ENCODE measurements at places on chromosomes 1 and 21.

DNA sequence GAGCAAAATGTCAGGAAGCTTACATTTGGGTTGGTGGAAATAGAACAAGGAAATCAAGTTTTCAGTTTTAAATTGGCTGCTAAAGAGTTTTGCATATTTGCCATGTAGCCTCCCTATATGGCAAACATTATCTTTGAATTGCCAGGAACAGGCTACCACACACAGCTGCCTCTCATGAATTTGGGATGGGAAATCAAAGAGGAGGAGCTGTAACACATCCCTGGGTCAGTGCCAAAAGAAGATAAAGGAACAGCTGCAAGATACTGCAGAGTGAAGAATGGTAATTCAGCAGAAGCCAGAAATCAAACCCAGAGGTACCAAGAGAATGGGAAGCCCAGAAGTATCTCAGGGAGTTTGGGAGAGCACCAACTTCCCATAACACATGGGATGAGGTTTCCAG, 18.6 kb upstream of the RASAL2 start:
- DNase-seq, result no peak

GRCh38 chr1:11524465-11525150, 45.7 kb downstream of the DISP3 start:
- DNase-seq, result no peak

DNA sequence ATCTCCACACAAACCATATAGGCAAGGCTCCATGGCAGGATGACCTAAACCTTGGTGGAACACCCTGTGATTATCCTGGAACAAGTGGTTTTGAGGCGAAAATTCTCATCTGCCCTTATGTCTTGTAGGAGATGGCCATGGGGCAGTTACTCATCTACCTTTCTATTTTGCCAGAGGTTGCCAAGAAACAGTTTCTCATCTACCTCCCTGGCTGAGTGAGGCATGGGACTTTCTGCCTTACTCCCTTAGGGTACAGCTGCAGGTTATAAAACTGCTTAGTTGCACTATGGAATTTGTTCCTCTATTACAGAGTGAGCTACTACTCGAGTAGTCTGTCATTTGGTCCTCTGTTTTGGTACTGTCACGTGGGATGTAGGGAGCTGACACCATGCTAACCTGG, 31.3 kb upstream of the GUCA2A start:
- DNase-seq, result no peak

DNA sequence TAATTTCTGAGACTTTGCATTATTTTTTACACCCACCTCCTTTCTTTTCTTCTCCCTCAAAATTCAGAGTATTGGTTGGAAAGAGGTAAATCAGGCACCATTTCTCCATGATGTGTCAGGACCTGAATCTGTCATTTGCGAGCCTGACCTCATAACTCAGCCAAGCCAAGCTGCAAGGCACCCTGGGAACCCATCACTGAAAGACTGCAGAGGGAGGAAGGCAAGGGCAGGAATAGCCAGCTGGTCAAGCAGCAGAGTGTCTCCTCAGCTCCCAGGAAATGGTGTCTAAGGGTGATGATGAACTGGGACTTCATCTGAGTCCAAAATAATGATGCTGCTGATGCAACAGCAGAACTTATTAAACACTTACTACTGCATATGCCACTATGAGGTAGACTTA, 556.6 kb downstream of the OMA1 start:
- no peak for DNase-seq

DNA sequence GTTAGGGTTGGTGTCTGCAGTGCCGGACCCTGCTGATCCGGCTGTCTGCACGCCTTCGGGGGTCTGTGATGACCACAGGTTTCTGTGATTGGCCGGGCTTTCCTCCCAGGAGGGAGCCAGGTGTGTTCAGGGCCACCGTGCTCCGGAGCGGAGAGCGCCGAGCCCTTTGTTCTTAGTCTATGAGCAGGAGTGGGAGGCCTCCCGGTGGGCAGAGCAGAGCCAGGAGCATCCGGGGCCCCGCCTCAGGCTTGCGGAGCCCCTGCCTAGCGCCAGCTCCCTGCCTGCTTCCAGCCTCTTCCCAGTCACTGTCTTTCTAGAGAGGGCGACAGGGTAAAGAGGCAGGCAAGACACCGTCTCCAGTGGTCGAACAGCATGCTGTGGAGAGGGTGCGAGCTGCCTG, 31.8 kb downstream of the KCNAB2 start:
- no peak for DNase-seq

DNA sequence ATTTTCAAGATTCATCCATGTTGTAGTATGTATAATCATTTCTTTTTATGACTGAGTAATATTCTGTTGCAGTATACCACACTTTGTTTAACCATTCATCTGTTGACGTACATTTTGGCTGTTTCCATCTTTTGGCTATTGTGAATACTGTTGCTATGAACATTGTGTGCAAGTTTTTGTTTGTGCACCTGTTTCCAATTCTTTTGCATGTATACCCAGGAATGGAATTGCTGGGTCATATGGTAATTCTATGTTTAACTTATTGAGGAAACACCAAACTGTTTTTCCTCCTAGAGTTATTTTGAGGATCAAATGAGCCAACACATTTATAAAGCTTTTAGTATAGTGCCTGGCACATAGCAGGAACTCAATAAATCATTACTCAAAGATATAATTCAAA, 49.2 kb upstream of the MAN1A2 start:
- DNase-seq, result no peak

DNA sequence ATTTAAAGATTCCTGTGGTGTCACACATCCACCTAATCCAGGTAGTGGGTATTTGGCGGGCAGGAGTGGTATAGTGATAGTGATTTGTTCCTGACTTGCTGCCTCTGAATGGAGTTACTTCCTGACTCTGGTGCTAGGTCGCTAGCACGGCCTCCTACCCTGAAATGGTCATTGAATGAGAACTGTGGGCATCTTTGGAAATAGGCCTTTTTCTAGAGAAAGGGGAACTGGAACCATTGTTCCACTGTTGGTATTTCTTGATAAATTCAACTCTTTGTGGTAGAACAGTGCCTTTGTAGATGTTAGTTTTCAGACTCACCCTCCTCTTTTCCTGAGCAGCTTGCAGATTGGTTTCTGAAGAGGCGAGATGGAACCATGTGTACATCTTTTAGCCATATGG, 1.5 kb downstream of the QSOX1 start:
- no peak for DNase-seq

DNA sequence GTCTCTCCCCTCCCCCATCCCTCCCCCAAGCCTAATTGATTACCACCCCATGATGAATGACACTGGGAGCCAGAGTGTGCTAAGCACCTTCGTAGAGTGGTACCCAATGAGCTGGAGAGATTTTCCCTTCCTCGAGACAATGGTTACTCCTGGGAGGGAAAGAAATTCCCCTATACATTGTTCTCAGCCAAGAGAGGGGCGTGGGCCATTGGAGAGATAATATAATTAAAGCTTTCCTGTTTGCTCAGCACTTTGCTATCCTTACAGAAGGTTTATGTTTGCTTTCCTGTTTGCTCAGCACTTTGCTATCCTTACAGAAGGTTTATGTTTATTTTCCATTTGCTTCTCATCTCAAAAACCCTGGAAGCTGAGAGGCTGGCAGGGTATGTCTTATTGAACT, 126.1 kb upstream of the KLHDC7A start:
- DNase-seq, result no peak

GRCh38 chr1:152969036-152969435, 1.4 kb upstream of the SPRR4 start:
- no peak for DNase-seq
